ENCODE measurements at places on chromosomes 6 and 20. TPM values are rescaled to one million over a fixed set of nuclear protein-coding genes. Genes with fewer than 3 reads are reported as not detected.
A peak's percentile ranks its signal among the peaks of the same experiment; 100 is the strongest.

- DNase-seq, result no peak
Observed at GRCh38 chr6:27507041-27507956, 34.4 kb upstream of the ZNF184 start.

TFAP2C gene
- not detected for polyA plus RNA-seq

TIAM2 gene
- 1.3 TPM for polyA plus RNA-seq

- no peak for DNase-seq
Observed at GRCh38 chr6:166398348-166398747, 15.6 kb upstream of the MPC1 start.

IL20RA gene
- polyA plus RNA-seq, result not detected

RIPOR3 gene
- polyA plus RNA-seq, result 2.4 TPM

- no peak for DNase-seq
Observed at GRCh38 chr20:14220986-14221385, 116.4 kb downstream of the FLRT3 start.

PGC gene
- polyA plus RNA-seq, result not detected

BPIFB1 gene
- polyA plus RNA-seq, result not detected

TPD52L1 gene
- not detected for polyA plus RNA-seq

C6orf58 gene
- not detected for polyA plus RNA-seq

DNA sequence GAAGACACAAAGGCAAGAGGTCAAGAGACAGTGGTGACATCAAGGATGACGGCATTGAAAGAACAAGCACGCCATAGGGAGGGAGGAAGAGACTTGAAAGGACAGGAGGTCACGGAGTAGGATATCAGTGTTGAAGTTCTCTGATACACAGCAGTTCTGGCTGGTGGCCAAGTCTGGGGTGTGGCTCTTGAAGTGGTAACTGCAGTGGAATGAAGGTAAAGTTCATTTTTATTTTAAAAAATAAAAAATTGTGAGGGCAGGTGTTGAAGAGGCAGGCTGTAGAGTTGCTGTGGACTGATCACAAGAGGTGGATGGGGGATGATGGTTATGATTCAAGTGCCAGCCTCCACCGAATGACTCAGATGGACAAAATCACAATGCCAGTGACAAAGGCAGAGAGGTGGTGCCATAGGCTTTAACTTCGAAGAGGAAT lies 53.2 kb upstream of the BMP2 start:
- no peak for DNase-seq

GRCh38 chr6:43296780-43297497 lies 1.1 kb upstream of the SLC22A7 start:
- DNase-seq, result no peak

NR2E1 gene
- not detected for polyA plus RNA-seq

DNA sequence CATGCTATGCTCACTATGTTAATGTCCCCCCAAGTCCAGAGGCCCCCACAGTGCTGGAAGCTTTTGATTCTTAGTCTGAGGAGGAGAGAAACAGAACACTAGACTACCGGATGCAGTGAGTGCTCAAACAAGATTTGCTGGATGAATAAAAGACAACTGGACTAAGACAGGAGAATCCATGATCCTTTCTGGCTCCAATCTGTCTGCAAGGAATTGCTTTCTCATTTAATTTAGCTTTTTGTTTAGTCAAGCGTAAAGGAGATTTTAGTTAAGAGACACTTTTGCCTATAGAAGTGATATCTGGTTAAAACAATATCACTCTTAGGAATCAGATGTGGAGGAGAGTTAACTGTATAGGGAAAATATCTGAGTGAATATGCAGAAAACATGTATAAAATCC lies 13.5 kb downstream of the LYRM4 start:
- no peak for DNase-seq

RHAG gene
- polyA plus RNA-seq, result not detected

DNA sequence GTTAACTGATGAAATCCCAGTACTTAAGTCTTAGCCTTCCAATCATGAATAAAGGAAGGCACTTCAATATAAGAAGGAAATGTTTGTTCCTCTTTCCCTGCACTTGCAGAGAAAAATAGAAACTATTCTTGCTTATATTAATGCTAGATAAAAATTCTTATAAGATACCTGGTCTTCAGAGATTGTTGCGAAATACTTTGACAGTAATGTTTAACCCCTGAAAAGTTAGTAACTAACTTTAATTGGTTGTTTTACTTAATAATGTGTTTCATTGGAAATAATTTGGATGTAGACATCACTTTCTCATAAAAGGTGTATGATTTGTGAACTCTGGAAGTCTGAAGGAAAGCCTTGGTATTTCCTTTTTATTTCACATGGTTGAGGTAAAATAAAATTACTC lies 294.2 kb upstream of the SYNCRIP start:
- DNase-seq, result no peak

GRCh38 chr6:1665214-1665613 lies 55.5 kb downstream of the FOXC1 start:
- DNase-seq, result no peak

DNA sequence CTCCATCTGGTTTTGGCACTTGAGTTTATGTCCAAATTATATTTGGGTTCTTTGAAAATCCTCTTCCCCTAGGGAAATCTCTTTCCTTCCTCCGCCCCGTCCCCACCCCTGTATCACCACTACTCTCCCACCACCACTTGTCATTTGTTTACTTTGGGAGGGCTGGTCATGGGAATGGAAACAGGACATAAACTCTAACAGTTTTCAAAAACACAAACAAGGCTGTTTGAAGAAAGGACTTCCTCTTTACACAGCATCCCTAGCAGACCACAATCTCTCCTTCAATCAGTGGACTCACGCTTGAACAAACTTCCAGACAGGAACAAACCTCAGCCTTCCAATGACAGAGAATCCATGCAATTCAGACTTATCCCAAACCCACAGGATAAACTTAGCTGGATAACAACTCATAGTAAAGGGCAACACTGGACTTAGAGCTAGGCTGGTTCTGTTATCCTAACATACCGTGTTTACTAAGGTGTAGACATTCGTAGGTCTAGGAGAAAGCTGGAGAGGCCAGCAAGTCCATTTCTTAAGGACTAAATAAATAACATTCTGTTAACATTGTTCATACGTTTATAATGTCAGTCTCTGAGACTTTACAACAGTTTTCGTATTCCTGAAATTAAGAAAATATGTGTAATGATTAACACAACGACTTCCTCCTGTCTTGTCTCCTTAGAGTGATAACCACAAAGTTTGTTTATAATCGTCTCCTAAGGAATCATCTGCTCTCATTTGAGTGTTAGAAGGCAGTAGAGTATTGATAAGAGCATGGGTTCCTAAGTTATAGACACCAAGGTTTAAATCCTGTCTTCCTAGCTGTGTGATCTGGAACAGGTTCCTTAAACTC lies 44.1 kb upstream of the CTAGE9 start:
- no peak for DNase-seq

GRCh38 chr20:62716198-62716940 lies 7.7 kb downstream of the NTSR1 start:
- DNase-seq, result peak; percentile 27

DNA sequence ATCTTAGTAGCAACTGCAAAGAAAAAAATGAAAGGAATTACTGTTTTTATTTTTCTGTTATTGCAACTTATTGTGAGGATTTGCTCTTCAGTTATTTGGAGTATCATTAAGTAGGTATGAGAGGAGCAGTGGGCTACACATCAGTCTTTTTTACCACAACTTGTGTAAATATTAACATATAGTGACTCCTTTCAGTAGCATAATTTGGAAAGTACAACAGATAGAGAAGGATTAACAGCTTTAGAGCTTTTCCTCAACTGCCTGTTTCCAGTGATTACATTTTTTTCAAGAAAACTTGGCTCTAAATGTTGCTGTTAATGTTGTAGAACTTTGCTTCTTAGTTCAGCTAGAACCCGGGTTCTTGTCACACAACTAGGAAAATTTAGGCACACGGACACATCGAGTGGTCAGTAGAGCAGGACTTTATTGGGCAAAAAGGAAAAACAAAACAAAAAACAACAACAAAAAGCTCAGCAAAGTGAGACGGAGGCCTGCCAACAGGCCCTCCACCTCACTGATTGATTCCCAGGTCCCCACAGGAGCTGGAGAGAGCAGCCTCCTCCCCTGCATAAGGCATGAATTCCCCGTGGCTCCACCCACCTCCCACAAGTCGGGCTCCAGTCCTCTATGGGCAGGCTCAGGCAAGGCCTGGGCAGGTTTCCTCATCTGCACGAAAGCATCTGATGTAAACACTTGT lies 75.1 kb downstream of the ADGRG6 start:
- DNase-seq, result no peak

DNA sequence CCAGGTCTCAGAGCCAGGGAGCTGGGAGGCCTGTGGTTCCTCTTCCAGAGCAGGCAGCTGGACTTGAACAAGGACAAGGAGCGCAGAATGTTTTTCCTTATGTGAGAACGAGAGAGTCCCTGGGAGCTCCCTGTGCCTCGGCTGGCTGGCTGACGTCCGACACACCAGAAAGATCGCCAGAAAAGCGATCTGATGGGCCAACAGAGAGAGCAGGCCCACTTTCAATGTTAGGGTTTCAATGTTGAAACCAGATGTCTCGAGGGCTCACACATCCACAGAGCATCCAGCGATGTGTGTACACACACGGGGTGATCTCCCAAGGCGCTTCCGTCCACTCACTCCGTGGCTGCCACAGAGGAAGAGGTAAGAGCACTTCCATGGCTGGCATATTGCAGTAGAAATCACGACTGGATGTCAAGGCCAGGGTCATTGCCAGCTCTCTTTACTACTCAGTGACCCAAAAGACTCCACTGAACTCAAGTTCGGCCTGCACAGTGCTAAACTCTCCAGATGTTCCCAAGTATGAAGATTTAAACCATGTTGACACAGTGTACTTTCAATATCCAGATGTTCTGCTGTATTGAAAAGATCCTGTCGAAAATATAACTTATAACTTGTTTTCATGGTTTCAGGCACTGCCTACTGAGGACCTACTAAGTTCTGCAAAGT lies 70.8 kb upstream of the FOXC1 start:
- DNase-seq, result no peak

DNA sequence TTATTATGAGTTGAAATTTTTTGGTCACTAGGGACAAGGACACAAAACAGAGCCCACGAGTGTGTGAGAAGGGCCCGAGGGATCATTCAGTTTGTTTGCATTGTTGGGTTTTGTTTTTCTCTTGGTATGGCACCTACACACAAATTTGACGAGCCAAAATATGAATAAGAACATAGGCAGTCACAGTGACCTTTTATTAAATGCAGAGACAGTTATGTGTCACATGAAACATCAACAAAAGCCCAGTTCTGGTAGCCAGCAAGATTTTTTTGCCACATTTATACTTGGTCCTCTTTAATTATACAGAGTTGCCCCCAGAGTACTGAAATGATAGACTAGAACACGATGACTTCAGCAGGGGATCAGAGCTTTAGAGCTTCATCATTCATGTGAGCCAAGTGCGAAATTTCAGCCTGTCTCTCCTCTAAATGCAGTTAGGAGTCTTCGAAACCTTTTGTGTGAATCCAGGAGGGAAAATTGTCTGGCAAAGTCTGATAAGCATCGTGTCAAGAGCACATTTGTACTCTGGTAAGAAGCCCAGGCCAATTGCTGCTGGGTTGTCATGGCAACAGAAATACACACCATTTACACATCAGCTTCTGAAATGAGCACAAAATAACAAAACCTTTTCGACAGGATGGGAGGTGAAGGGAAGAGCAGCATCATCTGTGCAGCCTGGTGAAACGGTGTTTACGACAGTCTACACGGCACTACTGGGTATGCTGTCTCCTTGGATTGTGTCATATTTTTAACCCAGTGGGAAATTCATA lies 79.2 kb upstream of the RIPOR2 start:
- peak; percentile 53 for DNase-seq

- no peak for DNase-seq
Observed at GRCh38 chr6:34586327-34587040, 30.4 kb upstream of the SPDEF start.

GRCh38 chr20:45293041-45294002 lies 13.3 kb upstream of the RBPJL start:
- DNase-seq, result peak; percentile 79

DNA sequence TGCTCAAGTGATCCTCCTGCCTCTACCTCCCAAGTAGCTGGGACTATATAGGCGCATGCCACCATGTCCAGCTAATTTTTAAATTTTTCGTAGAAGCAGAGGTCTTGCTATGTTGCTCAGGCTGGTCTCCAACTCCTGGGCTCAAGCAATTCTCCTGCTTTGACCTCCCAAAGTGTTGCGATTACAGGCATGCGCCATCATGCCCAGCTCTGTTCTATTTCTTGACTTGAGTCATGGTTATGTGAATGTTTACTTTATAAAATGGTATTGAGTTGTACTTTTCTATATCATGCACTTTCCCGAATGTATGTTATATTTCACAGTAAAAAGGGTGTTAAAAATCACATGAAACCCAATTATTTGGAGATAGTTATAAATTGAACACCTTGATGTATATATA lies 17.3 kb upstream of the ATXN1 start:
- DNase-seq, result no peak

DNA sequence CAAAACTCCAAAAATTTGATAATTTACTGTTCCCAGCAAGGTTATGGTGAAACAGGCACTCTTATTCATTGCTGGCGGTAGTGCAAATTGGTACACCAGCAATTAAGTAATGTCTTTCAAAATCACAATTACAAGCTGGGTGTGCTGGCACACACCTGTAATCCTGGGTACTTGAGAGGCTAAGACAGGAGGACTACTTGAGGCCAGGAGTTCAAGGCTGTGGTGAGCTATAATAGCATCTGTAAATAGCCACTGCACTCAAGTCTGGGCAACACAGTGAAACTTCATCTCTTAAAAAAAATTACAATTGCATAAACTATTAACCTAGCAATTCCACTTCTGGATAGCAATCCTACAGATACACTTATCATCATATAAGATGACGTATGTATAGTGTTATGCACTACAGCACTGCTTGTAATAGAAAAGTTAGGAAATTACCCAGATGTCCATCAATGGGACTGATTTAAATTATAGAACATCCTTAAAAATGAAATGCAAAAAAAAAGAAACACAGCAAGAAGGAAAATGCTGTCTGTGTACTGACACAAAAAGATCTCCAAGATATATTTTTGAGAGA lies 31.4 kb downstream of the NCOA6 start:
- DNase-seq, result no peak

DNA sequence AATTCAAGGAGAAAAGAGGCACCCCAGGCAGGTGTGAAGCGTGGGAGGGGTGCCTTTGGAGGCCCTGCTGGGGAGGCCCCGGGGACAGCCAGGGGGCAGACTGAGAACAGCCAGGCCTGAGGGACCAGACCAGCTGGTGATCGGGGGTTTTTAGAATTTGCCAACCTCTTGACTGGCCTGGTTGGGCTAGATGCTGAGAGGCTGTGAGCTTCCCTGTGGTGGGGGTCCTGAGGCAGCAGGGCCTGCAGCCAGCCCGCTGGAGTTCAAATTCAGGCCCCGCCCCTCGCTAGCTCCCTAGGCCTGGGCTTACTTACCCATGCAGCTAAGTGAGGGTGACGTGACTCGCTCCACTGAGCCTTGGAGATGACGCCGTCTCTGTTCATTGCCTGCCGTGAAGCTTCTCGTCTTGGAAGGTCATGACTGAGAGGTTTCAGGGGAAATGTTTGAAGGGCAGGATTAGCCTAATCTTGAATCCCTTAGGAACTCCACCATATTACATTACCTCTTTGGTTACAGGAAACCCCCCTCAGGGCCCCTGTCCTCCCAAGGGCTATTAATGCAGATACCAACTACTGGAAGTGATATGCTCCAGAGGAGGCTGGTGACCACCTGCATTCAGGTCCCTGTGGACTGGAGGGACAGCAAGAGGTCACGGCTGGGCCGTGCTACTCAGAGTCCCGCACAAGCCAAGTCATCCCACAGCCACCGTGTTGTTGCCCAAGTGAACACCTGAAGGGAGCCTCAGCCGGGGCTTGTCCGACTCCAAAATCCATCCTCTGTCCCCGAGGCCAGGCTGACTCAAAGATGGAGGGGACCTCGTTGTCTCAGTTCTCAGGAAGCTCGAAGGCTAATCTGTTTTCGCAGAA lies 73.9 kb upstream of the DUSP22 start:
- DNase-seq, result no peak

Measured in naive thymus-derived CD8-positive, alpha-beta T cell (primary cell).